Activated T-cell treated with anti-CD3 and anti-CD28 coated beads, Interleukin-2, amount 50 U/mL, for 48 hours (primary cell): ENCODE measurements at places on chromosomes 1 and 21.
A peak's percentile ranks its signal among the peaks of the same experiment; 100 is the strongest.

GRCh38 chr1:44249543-44249942 lies 36.3 kb downstream of the DMAP1 start:
- no peak for DNase-seq

DNA sequence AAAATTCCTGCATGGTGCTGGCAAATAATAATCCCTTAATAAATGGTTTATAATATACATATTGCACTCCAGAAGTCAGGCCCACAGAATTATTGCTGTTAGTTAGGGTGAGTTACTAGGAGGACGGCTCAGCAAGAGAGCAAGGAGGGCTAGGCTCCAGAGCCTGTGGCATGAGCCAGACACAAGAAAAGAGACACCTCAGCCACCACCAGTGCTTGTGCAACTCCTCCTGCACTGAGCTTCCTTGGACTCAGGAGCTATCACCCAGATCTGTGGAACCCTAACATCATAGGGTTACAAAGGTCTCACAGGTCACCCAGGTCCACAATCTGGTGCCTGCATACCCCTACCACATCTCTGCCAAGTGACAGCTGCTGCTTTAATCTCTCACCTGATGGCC lies 12.8 kb upstream of the LRRC8D start:
- DNase-seq = no peak

DNA sequence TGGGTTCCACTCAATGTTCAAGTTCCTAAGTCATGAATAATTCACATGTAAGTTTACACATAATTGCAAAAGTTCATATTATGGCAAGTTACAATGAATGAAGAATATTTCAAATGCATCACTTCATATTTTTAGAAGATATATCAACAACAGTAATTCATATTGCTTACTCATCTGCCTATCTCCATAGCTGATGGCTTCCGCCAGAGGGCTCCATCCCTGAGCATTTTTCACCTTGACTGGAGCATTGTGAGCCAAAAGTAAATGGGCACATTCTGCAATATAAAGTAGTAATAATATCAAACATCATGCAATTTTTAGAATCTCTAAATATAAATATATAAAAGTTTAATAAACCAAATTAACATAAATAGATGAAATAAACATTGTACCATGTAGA lies 29.8 kb downstream of the ANKRD13C start:
- DNase-seq = no peak

DNA sequence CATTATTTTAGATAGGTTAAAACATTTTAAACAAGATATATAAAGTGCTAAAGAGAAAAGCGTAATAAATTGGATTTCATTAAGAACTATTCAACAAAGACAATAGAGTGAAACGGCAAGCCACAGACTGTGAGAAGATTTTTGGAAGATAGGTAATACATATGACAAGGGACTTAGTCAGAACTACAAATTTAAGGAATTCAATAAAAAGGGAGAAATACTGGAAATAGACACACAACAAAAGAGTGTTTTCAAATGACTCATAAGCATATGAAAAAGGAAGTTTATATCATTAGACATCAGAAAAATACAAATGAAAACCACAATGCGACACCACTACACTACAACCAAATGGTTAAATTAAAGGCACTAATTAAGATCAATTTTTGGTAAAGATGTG lies 90.5 kb downstream of the GDAP2 start:
- DNase-seq = no peak

DNA sequence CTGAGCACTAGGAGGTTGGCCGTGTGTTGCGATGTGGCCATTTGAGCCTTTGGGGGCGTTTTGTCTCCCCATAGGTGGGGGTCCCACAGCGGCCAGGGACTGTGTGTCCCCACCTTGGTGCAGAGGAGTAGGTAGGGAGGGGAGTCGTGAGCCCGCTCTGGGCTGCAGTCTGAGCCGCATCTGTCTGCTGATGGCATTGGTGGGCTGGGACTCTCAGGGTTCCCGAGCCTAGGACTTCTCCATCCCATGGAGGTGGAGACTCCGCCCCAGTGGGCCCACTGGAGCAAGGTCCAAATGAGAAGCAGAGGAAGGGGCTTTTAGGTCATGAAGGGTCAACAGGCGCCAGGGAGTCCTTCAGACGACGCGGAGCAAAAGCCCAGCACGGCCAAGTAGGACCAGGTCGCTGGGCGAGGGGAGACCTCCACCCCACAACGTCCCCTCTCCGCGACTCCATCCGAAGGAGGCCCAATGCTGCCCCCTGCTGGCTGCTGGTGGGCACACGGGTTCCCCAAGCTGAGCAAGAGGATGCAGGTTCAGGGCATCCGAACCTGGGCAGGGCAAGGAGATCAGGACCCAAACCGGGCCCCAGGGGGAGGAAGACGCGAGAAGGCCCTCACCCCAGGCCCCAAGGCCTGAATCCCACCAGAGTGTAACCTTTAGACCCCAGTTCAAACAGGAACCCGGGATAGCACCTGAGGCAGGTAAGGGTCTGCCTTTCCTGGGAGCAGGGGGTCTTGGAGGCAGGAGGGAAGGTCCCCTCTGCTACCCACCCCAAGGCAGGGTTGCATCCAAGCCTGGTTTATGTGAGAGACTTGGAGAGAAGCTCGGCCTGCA lies 14.9 kb downstream of the TTC34 start:
- peak; percentile 83 for DNase-seq

GRCh38 chr1:1510912-1511532 lies 940 bp upstream of the ATAD3A start:
- peak; percentile 56 for DNase-seq

- no peak for DNase-seq
Measured at GRCh38 chr1:57235730-57236510, 187.9 kb downstream of the DAB1 start.

GRCh38 chr1:235351441-235351840 lies 15.8 kb upstream of the TBCE start:
- DNase-seq = no peak

GRCh38 chr1:170296642-170297041 lies 150.9 kb downstream of the NTMT2 start:
- DNase-seq = no peak

DNA sequence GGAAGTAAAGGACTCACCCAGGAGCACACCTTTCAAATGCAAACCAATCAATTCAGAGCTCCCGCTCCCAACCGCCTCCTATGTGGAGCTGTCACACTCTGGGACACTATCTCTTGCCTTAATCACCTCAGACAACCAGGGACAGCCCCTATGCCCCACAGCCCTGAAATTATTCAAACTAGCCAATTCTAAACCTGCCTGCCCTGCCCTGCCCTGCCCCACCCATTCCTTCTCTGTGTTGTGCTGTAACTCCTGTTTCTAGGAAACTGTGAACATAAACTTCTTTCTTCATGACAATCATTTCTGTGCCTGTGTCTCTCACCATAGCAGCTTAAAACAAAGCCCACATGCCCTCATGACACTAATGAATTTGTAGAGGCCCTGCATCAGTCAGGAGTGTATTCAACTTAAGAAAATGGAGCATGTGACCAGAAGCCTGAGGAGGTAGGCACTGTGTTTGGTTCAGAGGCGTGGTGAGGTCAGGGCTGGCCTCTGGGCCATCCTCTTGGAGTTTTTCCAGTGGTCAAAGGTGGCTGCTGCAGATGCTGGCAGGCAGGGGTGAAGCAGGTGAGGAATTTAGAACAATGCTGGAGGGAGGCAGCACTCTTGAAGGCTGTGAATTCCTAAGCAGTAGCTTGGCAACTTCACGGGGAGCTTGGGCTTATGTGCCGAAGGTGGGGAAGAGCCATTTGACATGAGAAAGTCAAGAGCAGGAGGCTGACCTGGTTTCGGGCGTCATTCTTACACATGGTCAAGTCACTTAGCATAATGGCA lies 74.5 kb downstream of the RHOU start:
- DNase-seq = peak; percentile 28
